ENCODE measurements at places on chromosomes 3 and 15. TPM values are rescaled to one million over a fixed set of nuclear protein-coding genes. Genes with fewer than 3 reads are reported as not detected.

GOLGA8M gene
- 1.3 TPM for total RNA-seq

MST1R gene
- total RNA-seq: 2.0 TPM

COL6A5 gene
- not detected for total RNA-seq

NEK11 gene
- 8.4 TPM for total RNA-seq

ZNF501 gene
- 7.3 TPM for total RNA-seq

KBTBD13 gene
- not detected for total RNA-seq

AQP9 gene
- total RNA-seq: not detected

NAA80 gene
- total RNA-seq: 2.8 TPM

TRIM71 gene
- total RNA-seq: not detected

USP50 gene
- total RNA-seq: 0.40 TPM

NAALADL2 gene
- 15.9 TPM for total RNA-seq

CLEC3B gene
- total RNA-seq: 28.8 TPM

MYEF2 gene
- total RNA-seq: 12.4 TPM

MED12L gene
- 0.66 TPM for total RNA-seq

PCSK6 gene
- total RNA-seq: 0.19 TPM

HDGFL3 gene
- total RNA-seq: 51.4 TPM

ARPP19 gene
- total RNA-seq: 82.3 TPM

SERPINI2 gene
- not detected for total RNA-seq

ZNF774 gene
- 2.8 TPM for total RNA-seq

MOBP gene
- not detected for total RNA-seq

PRR20G gene
- total RNA-seq: not detected

SENP5 gene
- total RNA-seq: 42.8 TPM

RETNLB gene
- total RNA-seq: not detected

TBC1D21 gene
- total RNA-seq: not detected

LIPC gene
- 1.5 TPM for total RNA-seq

SERINC4 gene
- under 0.01 TPM for total RNA-seq

ZNF662 gene
- 1.7 TPM for total RNA-seq

TTC21A gene
- 3.0 TPM for total RNA-seq

RBP2 gene
- not detected for total RNA-seq

DMXL2 gene
- total RNA-seq: 18.9 TPM

TIPIN gene
- total RNA-seq: 14.2 TPM

GOLGA8R gene
- 3.6 TPM for total RNA-seq

STRIT1 gene
- not detected for total RNA-seq

PRKAR2A gene
- 30.6 TPM for total RNA-seq

ALDH1A3 gene
- total RNA-seq: 47.1 TPM

PLA2G4F gene
- not detected for total RNA-seq

WDR93 gene
- 0.06 TPM for total RNA-seq

CNTN6 gene
- 0.66 TPM for total RNA-seq

ISLR gene
- total RNA-seq: 69.2 TPM

GPX1 gene
- 415 TPM for total RNA-seq

CCR3 gene
- total RNA-seq: not detected

MASP1 gene
- total RNA-seq: 1.2 TPM

ALPK3 gene
- 1.1 TPM for total RNA-seq

CD200 gene
- 4.0 TPM for total RNA-seq

PROS1 gene
- total RNA-seq: 57.9 TPM

PAQR5 gene
- 2.1 TPM for total RNA-seq

CCRL2 gene
- total RNA-seq: 1.7 TPM

TRAK1 gene
- 46.0 TPM for total RNA-seq

CCDC191 gene
- 3.9 TPM for total RNA-seq

C3orf85 gene
- total RNA-seq: not detected

C3orf20 gene
- total RNA-seq: 0.13 TPM

GOLGA8Q gene
- 2.0 TPM for total RNA-seq

RHOV gene
- not detected for total RNA-seq

CPNE9 gene
- total RNA-seq: not detected

FBXO40 gene
- not detected for total RNA-seq

TMEM108 gene
- total RNA-seq: not detected

Data from aortic smooth muscle cell (primary cell).